ENCODE measurements at places on chromosomes 1 and 21.

- peak overlapping the region; percentile 36 for H3K27ac ChIP-seq
- H3K4me3 ChIP-seq, result no peak overlapping the region
- peaks cover 32% of the 10 kb centered on the region for H3K4me1 ChIP-seq
- no peak for DNase-seq
- no peaks in the 10 kb centered on the region for H3K27me3 ChIP-seq
Measured at GRCh38 chr1:206496131-206496793, 11.1 kb upstream of the RASSF5 start.

- H3K4me3 ChIP-seq, result no peak overlapping the region
- no peaks in the 10 kb centered on the region for H3K27me3 ChIP-seq
- no peaks in the 10 kb centered on the region for H3K36me3 ChIP-seq
- no peak for DNase-seq
- no peak overlapping the region for H3K27ac ChIP-seq
- H3K4me1 ChIP-seq, result no peaks in the 10 kb centered on the region
Measured at GRCh38 chr1:228683428-228683827, 51.9 kb upstream of the RHOU start.

DNA sequence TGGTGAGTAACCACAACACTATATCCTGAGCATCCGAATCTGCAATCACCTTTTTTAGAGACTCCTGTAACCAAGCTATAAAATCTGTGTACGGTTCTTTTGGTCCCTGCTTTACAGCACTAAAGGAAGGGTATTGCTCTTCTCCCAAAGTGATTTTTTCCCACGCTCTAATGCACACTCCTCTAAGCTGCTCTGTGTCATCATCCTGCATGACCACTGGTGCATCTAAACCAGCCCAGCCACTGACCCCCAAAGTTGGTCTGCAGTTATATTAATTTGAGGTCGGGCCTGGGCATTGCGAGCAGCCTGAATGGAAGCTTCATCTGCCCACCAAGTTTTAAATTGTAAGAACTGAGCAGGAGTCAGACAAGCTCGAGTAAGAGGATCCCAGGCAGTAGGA, 480.0 kb downstream of the PTPRU start:
- H3K4me3 ChIP-seq, result no peak overlapping the region
- H3K4me1 ChIP-seq, result no peaks in the 10 kb centered on the region
- H3K27me3 ChIP-seq, result no peaks in the 10 kb centered on the region
- H3K27ac ChIP-seq, result no peak overlapping the region

- no peak for DNase-seq
- no peak overlapping the region for H3K4me3 ChIP-seq
- H3K27ac ChIP-seq, result no peak overlapping the region
- H3K4me1 ChIP-seq, result peaks cover 18% of the 10 kb centered on the region
Measured at GRCh38 chr1:34867415-34867814, 7.9 kb upstream of the SMIM12 start.
